ENCODE measurements at places on chromosomes 11 and 22. TPM values are rescaled to one million over a fixed set of nuclear protein-coding genes. Genes with fewer than 3 reads are reported as not detected.

DNA sequence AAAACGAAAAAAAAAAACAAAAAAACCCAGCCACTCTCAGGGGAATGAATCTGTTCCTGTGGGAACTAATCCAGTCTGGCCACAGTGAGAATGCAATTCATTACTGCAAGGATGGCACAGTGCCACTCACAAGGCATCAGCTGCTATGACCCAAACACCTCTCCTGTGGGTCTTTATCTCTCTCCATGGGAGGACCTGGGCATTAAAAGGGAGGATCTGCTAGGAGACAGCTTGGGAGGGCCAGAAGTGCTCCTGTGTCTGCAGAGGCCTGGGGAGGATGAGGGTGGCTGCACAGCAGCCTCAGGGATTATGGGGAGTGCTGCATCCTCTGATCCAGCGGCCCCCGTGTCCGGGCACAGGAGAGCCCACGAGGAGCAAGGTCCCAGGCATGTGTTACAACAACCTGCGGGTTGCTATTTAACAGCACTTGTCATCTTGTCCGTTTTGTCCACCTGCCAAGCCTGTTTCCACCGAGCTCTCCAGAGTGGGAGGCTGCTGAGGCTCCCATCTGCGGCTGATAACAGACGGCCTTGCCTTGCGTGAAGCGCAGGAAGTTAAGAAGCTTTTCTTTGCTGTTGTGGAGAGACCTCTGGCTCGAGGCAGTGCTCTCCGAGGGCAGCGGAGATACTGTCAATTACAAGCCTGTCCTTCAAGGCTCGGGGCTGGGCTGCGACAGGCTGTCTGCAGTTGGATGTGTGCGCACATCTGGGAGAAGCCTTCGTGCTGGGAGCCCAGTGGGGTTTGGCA lies 97.7 kb downstream of the NXPE2 start:
- H3K27me3 ChIP-seq = no peaks in the 10 kb centered on the region
- H3K4me3 ChIP-seq = no peak overlapping the region
- no peak overlapping the region for H3K27ac ChIP-seq
- DNase-seq = peak; percentile 24
- H3K36me3 ChIP-seq = no peaks in the 10 kb centered on the region

- H3K27ac ChIP-seq = no peak overlapping the region
- no peaks in the 10 kb centered on the region for H3K36me3 ChIP-seq
- DNase-seq = no peak
- H3K4me3 ChIP-seq = no peak overlapping the region
Observed at GRCh38 chr11:102929972-102930371, 25.6 kb downstream of the MMP13 start.

GRCh38 chr11:134118006-134118405 lies 49.1 kb downstream of the JAM3 start:
- H3K4me1 ChIP-seq = peaks cover 26% of the 10 kb centered on the region
- no peak overlapping the region for H3K4me3 ChIP-seq
- no peak for DNase-seq
- H3K36me3 ChIP-seq = no peaks in the 10 kb centered on the region
- no peaks in the 10 kb centered on the region for H3K27me3 ChIP-seq
- H3K27ac ChIP-seq = no peak overlapping the region

DNA sequence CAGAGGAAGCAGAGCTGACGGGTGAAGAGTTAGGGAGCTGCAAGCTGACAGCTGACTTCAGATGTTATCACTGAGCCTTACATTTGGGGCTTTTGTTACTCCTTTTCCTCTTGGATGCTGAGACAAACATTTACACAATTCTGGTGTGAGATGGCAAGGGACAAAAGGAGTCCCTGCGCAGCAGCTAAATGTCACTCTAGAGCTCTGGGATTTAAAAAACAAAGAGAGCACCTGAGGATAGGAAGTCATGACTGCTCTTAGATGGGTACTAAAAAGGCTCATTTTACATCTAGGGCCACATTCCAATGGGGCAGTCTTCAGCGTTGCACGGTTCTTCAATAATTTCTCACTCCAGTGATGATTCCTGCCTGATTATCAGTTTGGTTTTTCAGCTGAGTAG lies 204.5 kb downstream of the RAB38 start:
- H3K4me1 ChIP-seq = peaks cover 22% of the 10 kb centered on the region
- DNase-seq = no peak
- H3K27me3 ChIP-seq = no peaks in the 10 kb centered on the region
- peak overlapping the region; percentile 14 for H3K27ac ChIP-seq
- H3K4me3 ChIP-seq = no peak overlapping the region

DNA sequence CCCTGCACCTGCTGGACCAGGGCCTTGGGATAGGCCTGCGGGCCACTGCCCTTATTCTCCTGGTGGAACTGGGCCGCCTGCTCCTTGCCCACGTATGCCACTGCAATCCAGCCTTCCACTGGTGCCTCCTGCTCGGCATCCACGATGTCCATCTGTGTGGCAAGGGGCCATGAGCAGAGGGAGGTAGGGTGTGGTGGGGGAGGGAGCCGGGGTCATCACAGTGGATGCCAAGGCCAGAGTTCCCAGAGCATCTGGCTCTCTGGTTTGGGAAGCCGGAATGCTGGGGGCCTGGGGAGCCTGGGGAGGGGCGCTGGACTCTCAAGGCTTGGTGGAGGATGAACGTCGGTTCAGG lies 627 bp downstream of the RNF215 start:
- no peak for DNase-seq
- no peaks in the 10 kb centered on the region for H3K27me3 ChIP-seq
- no peak overlapping the region for H3K27ac ChIP-seq

GRCh38 chr11:16804104-16804947 lies 65.9 kb downstream of the C11orf58 start:
- peak; percentile 94 for DNase-seq
- H3K4me1 ChIP-seq = peaks cover 19% of the 10 kb centered on the region
- no peak overlapping the region for H3K4me3 ChIP-seq
- H3K36me3 ChIP-seq = peaks cover 27% of the 10 kb centered on the region

DNA sequence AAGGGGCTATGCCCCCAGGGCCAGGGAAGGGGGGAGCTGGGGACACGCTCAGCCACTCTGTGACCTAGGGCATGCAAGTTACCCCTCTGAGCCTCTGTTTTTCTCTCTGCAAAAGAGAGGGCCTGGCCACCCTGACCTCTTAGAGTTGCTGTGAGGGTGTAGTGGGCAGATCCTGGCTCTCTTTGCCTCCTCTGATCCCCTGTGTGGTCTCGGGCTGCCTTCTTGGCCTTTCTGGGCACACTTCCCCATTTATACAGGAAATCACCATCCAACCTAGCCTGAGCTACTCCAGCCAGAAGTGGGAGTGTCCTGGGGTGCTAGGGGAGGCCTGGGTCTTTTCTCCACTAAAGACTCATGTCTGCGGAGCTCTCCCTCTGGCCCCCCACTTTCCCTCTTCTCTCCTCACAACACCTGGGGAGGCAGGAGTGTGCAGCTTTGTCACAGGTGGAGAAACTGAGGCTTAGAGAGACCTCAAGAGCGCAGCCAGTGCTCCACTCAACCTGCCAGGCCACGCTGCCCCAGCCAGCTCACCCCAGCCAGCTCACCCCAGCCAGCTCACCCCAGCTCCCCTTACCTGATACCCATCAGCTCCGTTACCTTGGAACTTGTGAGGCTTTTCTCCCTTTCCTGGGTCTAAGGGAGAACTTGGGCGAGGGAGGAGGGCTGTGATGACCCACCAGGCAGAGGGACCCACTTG lies 1.4 kb downstream of the AIFM3 start:
- H3K4me3 ChIP-seq = no peak overlapping the region
- no peaks in the 10 kb centered on the region for H3K36me3 ChIP-seq
- no peak overlapping the region for H3K27ac ChIP-seq
- peaks cover 4% of the 10 kb centered on the region for H3K4me1 ChIP-seq
- no peak for DNase-seq

GRCh38 chr11:34502949-34503348 lies 10.6 kb downstream of the ELF5 start:
- no peak for DNase-seq
- H3K4me1 ChIP-seq = no peaks in the 10 kb centered on the region
- H3K36me3 ChIP-seq = no peaks in the 10 kb centered on the region
- H3K4me3 ChIP-seq = no peak overlapping the region
- H3K27ac ChIP-seq = no peak overlapping the region

DNA sequence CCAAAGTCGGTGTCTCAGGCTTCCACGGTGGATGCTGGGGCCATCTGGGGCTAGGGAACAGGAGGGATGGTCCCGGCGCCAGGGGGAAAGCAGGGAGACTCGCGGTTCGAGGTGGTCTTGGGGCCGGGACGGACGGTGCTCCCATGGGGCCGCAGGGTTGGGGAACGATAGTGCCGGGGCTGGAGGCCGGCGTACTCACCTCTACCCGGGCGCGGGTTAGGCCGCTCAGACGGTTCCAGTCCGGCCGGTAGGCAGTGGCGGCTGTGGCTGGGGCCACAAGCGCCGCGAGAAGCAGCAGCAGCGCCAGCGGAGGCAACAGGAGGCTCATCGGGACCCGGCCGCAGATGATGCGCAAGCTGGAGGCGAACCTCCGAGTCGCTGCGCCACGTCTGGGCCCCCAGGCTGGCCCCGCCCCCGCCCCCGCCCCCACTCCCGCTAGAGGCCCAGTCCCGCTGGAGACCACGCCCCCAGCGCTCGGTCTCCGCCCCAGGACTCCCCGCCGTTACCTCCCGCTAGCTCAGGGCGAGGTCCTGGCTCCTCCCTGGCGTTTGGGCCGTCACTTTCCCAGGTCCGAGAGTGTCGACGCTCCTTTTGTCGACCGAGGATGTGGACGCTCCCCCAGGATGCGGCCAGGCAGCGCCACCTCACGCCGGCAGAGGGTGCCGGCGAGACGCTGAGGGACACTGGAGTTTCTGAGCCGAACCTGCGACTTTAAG lies at the start of gene SELENOM:
SELENOM (minus strand) TSS at position 391 of the 716 bp plus-strand sequence; CDS start at position 328, 63 bp downstream.
- no peaks in the 10 kb centered on the region for H3K27me3 ChIP-seq
- peaks cover 4% of the 10 kb centered on the region for H3K4me1 ChIP-seq
- H3K4me3 ChIP-seq = peak within 1 kb of the TSS; percentile 44
- DNase-seq = peak; percentile 99
- H3K27ac ChIP-seq = peak within 1 kb of the TSS; percentile 10

GRCh38 chr11:133323354-133323753 lies 208.9 kb downstream of the OPCML start:
- no peak overlapping the region for H3K4me3 ChIP-seq
- no peaks in the 10 kb centered on the region for H3K4me1 ChIP-seq
- no peaks in the 10 kb centered on the region for H3K36me3 ChIP-seq
- peak; percentile 57 for DNase-seq
- no peaks in the 10 kb centered on the region for H3K27me3 ChIP-seq

- no peaks in the 10 kb centered on the region for H3K36me3 ChIP-seq
- H3K27ac ChIP-seq = no peak overlapping the region
- no peak for DNase-seq
Observed at GRCh38 chr11:34028425-34028824, 23.1 kb upstream of the CAPRIN1 start.

DNA sequence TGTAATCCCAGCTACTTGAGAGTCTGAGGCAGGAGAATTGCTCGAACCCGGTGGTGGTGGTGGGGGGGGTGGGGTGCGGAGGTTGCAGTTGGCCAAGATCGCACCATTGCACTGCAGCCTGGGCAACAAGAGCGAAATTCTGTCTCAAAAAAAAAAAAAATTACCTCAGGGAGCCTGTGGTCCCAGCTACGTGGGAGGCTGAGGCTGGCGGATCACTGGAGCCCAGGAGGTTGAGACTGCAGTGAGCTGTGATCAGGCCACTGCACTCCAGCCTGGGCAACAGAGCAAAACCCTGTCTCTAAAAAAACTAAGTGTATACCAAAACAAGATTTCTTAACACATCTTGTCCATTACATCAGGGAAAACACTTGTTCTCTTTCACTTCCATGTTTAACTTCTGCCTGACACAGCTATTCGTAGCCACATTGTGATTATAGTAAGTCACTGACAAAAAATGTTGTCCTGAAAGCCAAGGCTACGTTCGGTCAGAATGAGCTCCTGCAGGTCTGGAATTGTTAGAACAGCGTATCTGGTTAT lies 1.4 kb downstream of the TMEM80 start:
- H3K27me3 ChIP-seq = no peaks in the 10 kb centered on the region
- no peak overlapping the region for H3K27ac ChIP-seq
- no peaks in the 10 kb centered on the region for H3K36me3 ChIP-seq
- DNase-seq = peak; percentile 35
- H3K4me1 ChIP-seq = peaks cover 10% of the 10 kb centered on the region

GRCh38 chr11:81219661-81220060 lies 1514.0 kb downstream of the FAM181B start:
- DNase-seq = no peak
- no peaks in the 10 kb centered on the region for H3K36me3 ChIP-seq
- no peaks in the 10 kb centered on the region for H3K27me3 ChIP-seq
- no peak overlapping the region for H3K27ac ChIP-seq
- H3K4me1 ChIP-seq = no peaks in the 10 kb centered on the region
- no peak overlapping the region for H3K4me3 ChIP-seq

DNA sequence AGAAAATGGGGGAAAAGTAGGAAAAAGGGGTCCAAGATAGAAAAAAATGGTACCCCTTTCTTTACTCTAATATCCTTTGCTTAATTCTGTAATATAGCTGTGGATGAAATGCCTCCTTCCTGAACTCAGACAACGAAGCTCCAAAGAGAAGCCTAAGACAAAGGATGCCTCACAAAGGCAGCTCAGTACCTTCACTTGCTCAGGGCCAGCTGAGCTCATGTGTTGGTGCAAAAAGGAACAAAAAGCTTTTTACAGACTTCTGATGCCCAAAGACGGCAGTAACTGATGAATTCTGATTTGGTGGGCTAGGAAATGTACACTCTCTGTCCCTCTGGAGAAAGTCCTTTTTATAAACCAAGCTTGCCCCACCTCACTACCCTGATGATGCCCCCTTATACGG lies 77.5 kb downstream of the DENND5A start:
- peaks cover 27% of the 10 kb centered on the region for H3K36me3 ChIP-seq
- no peak overlapping the region for H3K27ac ChIP-seq
- no peak overlapping the region for H3K4me3 ChIP-seq
- no peak for DNase-seq
- H3K4me1 ChIP-seq = no peaks in the 10 kb centered on the region
- no peaks in the 10 kb centered on the region for H3K27me3 ChIP-seq

GRCh38 chr11:2306877-2307500 lies 5.2 kb downstream of the TSPAN32 start:
- H3K4me3 ChIP-seq = no peak overlapping the region
- DNase-seq = no peak
- peaks cover 43% of the 10 kb centered on the region for H3K4me1 ChIP-seq
- no peaks in the 10 kb centered on the region for H3K36me3 ChIP-seq
- H3K27ac ChIP-seq = no peak overlapping the region

GRCh38 chr11:45664376-45665205 lies 831 bp downstream of the CHST1 start:
- peaks cover 81% of the 10 kb centered on the region for H3K27me3 ChIP-seq
- H3K4me1 ChIP-seq = peaks cover 10% of the 10 kb centered on the region
- no peaks in the 10 kb centered on the region for H3K36me3 ChIP-seq
- DNase-seq = no peak
- H3K4me3 ChIP-seq = peak overlapping the region; percentile 78
- H3K27ac ChIP-seq = no peak overlapping the region

GRCh38 chr22:41674846-41675340 lies 13.8 kb downstream of the SNU13 start:
- peaks cover 6% of the 10 kb centered on the region for H3K4me1 ChIP-seq
- no peak for DNase-seq
- peak overlapping the region; percentile 75 for H3K27ac ChIP-seq
- peaks cover 13% of the 10 kb centered on the region for H3K36me3 ChIP-seq
- H3K4me3 ChIP-seq = no peak overlapping the region

GRCh38 chr11:819943-820649 lies 1.4 kb downstream of the PNPLA2 start:
- peak overlapping the region; percentile 95 for H3K27ac ChIP-seq
- H3K4me3 ChIP-seq = peak overlapping the region; percentile 94
- no peaks in the 10 kb centered on the region for H3K4me1 ChIP-seq

ASCL3 gene
- not detected for total RNA-seq

MS4A4E gene
- total RNA-seq = not detected

VWCE gene
- total RNA-seq = 1.8 TPM

CNTF gene
- total RNA-seq = 0.33 TPM

PKP3 gene
- 0.09 TPM for total RNA-seq

OR5A1 gene
- not detected for total RNA-seq

DLG2 gene
- 6.1 TPM for total RNA-seq

PHETA2 gene
- 2.2 TPM for total RNA-seq

GNAZ gene
- total RNA-seq = 3.7 TPM

TYR gene
- not detected for total RNA-seq

ALX4 gene
- 0.18 TPM for total RNA-seq

All from cardiac muscle cell (in vitro differentiated cells and primary cell).